ENCODE measurements at places on chromosomes 11 and 22.
A peak's percentile ranks its signal among the peaks of the same experiment; 100 is the strongest.

- peak; percentile 44 for DNase-seq
Observed at GRCh38 chr11:15119826-15120225, 5.1 kb downstream of the INSC start.

DNA sequence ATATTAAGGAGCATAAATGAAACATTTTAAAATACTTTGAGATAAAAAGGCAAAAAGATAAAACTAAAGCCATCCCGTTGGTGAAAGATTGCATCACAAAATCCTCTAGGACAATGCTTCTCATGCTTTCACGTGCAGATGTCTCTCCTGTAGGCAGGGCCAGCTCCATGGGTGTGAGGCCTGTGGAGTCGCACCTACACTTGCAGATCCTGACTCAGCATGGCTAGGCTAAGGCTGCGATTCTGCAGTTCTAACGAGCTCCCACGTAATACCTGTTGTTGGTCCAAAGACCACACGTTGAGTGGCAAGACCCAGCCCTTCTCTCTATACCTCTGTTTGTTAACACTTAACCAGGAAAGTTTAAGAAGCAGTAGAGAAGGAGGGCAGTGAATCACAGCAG, 62.1 kb upstream of the CAPRIN1 start:
- DNase-seq = no peak

DNA sequence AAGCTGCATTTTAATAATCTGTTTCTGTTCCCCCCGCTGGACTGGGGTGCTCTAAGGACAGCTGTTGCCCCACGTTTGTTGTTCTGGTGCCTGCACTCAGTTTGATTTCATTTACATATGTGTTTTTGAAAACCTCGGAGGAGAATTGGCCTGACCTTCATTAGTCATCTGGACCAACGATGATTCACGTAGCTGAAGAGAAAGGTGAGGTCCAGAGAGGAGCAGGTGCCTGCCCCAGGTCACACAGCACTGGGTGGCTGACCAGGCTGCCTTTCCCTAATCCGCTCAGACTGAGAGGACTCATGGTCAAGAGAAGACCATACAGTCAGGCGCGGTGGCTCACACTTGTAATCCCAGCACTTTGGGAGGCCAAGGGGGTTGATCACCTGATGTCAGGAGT, 3.8 kb downstream of the CSDC2 start:
- peak; percentile 22 for DNase-seq

DNA sequence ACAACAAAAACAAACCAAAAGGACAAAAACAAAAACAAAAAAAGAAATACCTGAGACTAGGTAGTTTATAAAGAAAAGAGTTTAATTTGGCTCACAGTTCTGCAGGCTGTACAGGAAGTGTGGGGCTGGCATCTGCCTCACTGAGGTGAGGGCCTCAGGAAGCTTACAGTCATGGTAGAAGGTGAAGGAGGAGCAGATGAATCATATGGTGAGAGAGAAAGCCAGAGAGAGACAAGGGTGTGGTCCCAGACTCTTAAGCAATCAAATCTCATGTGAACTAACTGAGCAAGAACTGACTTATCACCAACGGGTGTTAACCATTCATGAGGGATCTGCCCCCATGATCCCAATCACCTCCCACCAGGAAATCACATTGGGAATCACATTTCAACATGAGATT, 58.8 kb upstream of the ZBED5 start:
- DNase-seq = no peak

- DNase-seq = peak; percentile 19
Observed at GRCh38 chr11:102564110-102564509, 33.6 kb upstream of the MMP7 start.

DNA sequence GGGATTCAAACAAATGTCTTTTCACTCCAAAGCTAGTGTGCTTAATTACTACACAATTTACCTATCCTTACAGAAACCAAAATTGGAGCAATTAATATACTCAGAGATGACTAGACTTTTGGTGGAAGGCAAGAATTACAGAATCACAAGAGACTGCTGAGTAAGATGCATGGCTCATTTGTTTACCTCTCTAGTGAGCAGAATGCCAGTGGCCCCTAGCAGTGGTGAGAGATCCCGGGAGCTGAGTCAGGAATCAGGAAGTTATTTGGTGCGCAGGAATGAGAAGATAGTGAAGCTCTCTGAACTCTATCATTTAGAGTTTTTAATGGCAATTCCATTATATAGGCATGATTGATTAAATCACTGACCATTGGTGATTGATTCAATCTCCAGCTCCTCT, 188.9 kb upstream of the SESN3 start:
- no peak for DNase-seq

GRCh38 chr11:130181295-130182272, 22.0 kb downstream of the ST14 start:
- peak; percentile 21 for DNase-seq

DNA sequence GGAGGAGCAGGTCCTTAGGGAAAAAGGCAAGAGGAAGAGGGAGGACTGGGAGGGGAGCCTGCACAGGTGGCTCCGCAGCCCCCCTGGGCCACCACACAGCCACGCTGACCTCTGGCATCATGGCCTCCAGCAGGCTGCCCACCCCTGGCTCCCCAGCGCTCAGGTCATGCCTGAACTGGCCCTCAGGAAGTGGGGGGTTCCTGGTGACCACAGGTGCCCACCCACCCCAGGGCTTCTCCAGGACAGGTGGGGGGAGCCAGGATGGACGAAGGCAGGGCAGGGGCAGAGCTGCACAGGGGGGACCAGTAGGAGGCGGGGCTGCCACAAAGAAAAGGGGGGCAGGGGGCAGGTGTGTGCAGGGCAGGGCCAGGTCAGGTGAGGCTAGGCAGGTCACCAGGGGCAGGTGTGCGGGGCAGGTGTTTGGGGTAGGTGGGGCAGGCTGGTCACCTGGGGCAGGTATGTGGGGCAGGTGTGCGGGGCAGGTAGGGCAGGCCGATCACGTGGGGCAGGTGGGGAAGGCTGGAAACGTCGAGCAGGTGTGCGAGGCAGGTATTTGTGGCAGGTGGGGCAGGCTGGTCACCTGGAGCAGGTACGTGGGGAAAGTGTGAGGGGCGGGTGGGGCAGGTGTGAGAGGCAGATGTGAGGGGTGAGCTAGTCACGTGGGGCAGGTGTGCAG, 997 bp downstream of the DEAF1 start:
- DNase-seq = no peak

GRCh38 chr11:45097721-45098493, 48.5 kb upstream of the PRDM11 start:
- no peak for DNase-seq

DNA sequence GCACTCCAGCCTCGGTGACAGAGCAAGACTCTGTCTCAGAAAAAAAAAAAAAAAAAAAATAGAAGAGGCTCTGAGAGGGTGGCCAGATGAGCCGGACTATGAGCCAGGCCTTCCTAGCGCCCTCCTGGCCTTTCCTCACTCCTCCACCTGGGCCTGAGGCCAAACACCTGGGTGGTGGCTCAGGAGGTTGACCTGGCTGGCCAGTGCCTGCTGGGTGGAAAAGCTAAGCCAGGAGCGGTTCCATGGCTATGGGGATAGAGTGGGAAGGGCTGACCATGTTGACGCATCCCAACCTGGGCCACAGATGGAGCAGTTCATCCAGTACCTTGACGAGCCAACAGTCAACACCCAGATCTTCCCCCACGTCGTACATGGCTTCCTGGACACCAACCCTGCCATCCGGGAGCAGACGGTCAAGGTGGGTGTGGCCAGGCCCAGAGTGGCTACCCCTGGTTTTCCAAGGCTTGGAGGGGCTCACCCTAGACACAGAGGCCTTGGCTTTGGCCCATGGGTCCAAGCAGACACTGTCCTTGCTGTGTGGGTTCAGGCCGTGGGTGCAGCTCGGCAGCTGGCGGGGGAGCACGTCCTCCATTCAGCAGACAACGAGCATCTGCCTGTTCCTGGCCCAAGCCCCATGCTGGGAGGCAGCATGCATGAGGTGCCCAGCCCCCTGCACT, 7.6 kb downstream of the SCYL1 start:
- no peak for DNase-seq

DNA sequence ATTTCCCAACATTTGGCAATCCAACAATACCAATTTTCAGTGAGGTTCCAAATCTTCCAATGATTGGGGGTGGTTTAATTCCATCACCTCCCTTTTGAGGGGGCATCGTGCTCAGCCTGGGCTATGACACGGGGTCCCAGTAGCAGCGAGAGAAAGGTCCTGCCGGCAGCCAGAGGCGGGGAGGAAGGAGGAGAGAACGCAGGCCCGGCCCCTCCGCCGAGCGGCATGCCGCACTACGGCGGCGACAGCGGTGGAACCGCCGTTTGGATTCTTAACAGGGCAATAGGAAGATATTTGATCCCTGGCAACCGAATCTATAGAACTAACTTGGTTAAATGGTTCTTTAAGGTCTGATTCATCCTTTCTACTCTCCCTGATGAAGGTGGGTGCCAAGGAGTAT, 18.3 kb upstream of the NDUFA6 start:
- no peak for DNase-seq

DNA sequence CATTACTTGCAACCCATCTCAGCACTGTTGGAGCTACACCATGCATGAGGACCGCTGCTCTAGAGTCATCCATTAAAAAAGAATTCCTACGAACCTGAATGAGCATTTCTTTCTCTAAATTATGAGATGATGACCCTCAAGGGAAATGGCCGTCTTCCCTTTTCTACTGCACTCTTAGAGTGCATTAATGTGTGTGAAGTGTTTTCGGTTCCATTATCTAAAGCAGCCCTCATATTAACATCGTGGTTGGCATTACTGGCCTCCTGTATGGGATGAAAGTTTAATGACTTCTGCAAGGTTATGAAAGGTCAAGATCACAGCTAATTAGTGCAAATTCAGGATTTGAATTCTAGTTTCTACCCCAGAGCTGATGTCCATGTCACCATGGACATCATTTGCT, 16.7 kb downstream of the CD44 start:
- DNase-seq = no peak

DNA sequence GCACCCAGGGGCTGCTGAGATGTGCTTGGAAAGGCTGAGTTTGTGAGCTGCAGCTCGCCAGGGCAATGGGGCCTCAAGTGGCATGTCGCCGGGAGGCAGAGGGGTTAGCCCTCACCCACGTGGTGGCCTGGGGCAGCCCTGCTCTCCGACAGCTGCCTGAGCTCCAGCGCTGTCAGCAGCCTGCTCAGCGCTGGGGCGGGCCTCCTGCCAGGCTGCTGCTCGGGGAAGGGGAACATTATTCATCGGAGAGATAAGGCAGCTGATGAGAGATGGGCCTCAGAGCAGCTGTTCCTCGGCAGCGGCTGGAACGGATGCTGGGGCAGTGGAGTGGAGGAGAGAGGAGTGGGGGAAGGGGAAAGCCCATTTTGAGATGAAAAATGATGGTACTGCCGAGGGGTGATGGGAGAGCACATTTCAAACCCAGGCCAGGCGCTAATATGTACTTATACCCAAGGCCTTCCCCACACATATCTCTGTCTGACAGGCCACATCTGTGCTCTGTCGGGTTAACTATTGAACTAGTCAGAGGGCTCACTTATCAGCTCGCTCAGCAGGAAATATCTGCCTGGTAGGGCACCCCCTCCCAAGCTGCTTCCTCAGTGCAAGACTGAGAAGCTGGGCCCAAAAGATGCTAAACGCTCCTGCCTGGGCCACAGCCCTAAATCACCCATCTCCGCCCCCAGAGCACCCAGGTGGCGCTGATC, 79.5 kb downstream of the TIMP3 start:
- DNase-seq = no peak

DNA sequence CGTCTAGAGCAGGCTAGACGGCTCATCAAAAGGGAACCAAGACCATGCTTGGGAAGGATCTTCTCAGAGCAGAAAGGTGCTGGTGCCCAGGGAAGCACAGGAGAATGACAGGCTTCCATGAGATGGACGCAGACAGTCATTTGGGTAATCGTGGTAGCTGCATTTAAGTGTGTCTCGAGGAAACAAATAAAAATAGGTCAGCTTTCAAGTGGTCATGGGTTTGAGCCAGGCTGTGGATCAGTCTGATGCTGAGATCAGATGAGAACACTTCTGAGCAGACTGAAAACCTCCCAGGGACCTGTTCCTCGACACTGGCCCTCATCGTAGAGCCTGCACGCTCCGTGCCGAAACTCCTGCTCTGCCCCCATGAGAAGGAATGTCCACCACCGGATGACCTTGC, 4.7 kb downstream of the CARS1 start:
- no peak for DNase-seq

DNA sequence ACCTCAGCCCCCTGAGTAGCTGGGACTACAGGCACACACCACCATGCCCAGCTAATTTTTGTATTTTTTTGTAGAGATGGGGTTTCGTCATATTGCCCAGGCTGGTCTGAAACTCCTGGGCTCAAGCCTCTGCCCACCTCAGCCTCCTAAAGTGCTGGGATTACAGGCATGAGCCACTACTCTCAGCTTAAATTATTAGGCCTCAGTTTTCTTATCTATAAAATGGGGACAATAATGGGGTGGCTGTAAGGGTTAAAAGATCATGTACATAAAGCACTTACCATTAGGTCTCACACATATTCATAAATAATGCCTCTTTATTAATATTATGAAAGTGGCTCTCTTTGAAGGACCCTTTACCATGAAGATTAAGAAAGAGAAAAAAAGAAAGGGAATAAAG, 31.5 kb upstream of the CKAP5 start:
- no peak for DNase-seq

DNA sequence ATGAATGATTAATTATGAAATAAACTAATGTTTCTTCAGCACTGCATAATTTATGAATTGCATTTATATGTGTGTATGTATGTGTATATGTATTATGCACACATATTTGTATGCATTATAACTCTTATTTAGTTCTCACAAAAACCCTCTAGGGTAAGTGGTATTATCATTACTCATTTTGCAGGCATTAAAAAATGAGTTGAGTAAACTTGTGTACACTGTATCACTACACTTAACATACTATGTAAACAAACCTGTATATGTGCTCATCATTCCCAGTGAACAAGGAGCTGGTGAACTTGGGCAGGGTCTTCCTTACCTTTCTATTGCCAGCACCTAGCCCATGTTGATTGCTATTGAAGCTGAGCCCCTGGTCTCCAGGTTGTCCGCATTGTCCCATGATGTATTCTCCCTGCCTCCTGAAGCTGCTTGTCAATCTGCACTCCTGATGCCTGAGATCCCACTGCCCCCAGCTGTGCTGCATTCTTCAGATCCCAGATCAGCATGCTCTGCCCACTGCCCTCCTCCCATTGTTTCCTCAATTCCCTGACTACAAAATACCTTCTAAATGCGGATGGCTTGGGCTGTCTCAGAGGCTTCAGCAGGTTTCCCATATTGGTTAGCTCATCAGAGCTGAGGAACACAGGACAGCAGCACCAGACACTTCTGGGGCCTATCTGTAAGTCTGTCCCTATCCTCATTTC, 267.9 kb upstream of the SESN3 start:
- no peak for DNase-seq
